ENCODE measurements at places on chromosomes 6 and 20.

GRCh38 chr6:17165383-17165782 is 63.5 kb downstream of the STMND1 start:
- peak; percentile 77 for DNase-seq

DNA sequence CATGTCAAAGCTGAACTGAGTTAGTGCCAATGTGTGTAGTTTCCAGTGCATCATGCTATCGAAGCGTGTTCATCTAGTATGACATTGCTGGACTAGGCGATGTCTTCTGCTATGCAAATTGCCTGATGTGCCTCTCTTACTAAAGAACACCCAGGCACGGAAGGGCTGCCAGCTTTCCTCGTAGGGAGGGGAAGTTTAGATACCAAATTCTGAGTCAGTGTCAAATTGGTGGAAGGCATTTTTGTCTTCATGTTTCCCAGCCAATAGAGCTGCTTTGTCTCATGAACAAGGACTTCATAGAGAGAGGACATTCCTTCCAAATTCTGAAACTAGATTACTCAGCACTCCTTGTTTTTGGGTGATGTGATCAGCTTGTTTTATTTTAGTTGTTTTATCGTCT is 320.1 kb downstream of the BTBD3 start:
- no peak for DNase-seq

GRCh38 chr6:14567842-14568241 is 450.3 kb downstream of the CD83 start:
- DNase-seq, result no peak

GRCh38 chr6:14095437-14095836 is 22.1 kb upstream of the CD83 start:
- DNase-seq, result no peak

DNA sequence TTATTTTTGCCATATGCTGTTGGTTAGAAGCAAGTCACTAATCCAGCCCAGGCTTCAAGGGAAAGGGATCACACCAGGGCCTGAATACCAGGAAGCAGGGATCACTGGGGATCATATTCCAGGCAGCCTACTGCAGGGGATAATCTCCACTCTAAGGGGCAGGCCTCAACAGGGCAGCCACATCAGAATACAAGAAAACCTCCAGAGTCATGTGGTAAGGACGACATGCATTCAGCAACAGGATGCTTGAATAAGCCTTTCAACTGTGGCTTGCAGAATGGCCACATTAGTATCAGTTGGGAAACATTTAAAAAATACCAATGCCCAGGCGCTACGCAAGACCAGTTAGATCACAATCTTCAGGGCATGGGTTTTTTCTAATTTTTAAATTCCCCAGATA is 109.1 kb downstream of the LY86 start:
- DNase-seq, result no peak

DNA sequence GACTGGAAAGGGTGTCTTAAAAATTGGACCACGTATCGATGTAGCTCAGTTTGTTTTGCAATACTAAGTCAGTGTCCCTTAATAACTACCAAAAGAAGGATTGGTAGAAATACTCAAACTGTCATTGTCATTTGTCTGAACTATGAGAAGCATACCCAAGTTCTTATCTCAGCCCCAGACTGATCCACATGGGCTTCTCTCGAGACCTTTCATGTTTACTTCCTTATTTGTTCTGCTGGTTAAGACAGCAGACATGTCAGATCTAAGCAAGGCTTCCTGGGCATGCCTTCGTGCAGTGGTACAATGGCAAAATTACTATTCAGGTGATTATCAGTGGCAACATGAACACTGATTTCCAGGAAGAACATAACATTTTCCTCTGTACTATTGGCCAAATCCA is 211.1 kb upstream of the PHACTR1 start:
- no peak for DNase-seq

GRCh38 chr20:40575851-40576250 is 113.2 kb downstream of the MAFB start:
- DNase-seq, result no peak

DNA sequence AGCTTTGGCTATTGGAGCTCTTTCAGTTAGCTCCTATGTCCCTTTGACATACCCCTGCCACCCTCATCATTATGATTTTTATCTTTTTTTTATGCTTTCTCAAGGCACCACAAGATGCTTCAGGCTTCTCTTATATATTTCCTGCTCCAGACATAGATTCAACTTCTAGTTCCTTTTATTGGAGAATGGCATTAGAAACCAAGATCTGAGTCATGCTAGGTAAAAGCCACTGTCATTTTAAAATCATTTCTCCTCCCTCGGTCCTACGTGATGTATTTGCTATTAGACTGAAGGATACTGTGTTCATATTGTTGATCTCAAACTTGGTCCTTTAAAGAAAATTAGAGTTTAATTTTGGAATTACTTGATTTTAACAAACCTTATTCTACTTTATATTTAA is 8.3 kb downstream of the TENT5A start:
- DNase-seq, result no peak

DNA sequence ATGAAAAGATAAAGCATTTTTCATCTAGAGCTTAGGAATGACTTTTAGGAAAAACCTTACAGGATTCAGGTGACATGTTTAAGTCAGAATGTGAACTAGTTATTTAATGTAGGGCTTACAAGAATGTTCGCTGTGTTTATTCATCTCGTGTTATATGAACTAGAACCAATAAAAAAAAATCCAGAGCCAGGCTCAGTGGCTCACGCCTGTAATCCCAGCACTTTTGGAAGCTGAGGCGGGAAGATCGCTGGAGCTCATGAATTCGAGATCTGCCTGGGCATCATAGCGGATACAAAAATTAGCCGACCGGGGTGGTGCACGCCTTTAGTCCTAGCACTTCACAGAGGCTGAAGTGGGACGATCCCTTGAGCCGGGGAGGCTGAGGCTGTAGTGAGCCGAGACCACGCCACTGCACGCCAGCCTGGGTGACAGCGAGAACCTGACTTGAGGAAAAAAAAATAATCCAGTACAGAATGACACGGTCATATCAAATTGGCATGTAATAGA is 46.3 kb downstream of the OR2B2 start:
- peak; percentile 73 for DNase-seq

GRCh38 chr20:41175201-41175651 is 37.9 kb downstream of the PLCG1 start:
- no peak for DNase-seq

- DNase-seq, result no peak
Observed at GRCh38 chr6:107538856-107539387, 49.0 kb downstream of the SOBP start.
